ENCODE measurements at places on chromosomes 6 and 20.

DNA sequence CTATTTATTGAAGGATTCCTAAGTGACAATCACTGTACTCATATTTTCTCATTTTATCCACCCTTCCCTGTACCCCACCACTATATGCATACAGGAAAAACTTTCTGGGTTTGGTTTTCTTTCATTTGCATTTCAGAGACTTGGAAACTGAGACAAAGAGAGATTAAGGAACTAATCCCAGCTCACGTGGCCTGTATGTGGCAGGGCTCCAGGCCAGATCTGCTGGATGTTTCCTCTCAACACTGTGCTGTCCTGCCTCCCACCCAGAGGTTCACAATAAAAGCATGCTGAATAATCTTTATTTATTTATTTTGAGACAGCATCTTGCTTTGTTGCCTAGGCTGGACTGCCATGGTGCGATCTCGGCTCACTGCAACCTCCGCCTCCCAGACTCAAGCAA, 50.2 kb downstream of the CEP162 start:
- DNase-seq: no peak

DNA sequence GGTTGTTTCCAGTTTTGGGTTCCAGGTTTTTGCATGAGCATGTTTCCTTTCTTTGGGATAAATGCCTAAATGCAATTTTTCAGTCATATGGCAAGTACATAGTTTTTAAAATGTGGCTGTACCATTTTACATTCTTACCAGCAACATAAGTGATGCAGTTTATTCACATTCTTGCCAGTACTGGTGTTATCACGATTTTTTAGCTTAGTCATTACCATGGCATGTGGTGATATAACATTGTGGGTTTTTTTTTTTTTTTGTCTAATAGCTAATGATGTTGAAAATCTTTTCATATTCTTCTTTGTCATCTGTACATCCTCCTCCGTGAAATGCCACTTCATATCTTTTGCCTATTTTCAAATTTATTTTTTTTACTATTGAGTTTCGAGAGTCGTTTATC, 2.9 kb upstream of the TDRD6 start:
- no peak for DNase-seq

- DNase-seq: no peak
Observed at GRCh38 chr20:63177785-63178445, 38.0 kb downstream of the YTHDF1 start.

DNA sequence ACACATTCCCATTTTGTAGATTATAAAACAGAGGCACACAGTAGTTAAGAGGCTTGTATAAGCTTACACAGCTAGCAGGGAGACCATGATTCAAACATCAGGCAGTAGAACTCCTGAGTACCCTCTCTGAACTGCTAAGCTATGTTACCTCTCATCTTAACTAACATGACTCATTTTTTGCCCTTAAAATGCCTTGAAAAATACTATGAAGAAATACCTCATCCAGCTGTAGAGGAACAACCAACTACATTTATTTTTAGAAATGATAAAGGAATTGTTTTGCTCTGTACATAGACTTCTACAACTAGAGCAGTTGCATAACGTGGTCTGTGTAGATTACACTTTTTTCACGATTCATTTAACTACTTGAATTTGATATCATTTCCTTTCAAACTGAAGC, 102.1 kb downstream of the FLRT3 start:
- DNase-seq: no peak

- peak; percentile 71 for DNase-seq
Observed at GRCh38 chr6:162973980-162974379, 246.2 kb downstream of the PACRG start.
